ENCODE measurements at places on chromosomes 13 and 19.
A peak's percentile ranks its signal among the peaks of the same experiment; 100 is the strongest.

- no peak for DNase-seq
Observed at GRCh38 chr19:3124630-3125029, 11.2 kb upstream of the GNA15 start.

- DNase-seq: peak; percentile 26
Observed at GRCh38 chr19:34430738-34431625, 2.8 kb downstream of the UBA2 start.

- peak; percentile 79 for DNase-seq
Observed at GRCh38 chr19:11137542-11138384, 17.8 kb downstream of the SPC24 start.

GRCh38 chr13:97875218-97875617, 78.3 kb upstream of the IPO5 start:
- no peak for DNase-seq

DNA sequence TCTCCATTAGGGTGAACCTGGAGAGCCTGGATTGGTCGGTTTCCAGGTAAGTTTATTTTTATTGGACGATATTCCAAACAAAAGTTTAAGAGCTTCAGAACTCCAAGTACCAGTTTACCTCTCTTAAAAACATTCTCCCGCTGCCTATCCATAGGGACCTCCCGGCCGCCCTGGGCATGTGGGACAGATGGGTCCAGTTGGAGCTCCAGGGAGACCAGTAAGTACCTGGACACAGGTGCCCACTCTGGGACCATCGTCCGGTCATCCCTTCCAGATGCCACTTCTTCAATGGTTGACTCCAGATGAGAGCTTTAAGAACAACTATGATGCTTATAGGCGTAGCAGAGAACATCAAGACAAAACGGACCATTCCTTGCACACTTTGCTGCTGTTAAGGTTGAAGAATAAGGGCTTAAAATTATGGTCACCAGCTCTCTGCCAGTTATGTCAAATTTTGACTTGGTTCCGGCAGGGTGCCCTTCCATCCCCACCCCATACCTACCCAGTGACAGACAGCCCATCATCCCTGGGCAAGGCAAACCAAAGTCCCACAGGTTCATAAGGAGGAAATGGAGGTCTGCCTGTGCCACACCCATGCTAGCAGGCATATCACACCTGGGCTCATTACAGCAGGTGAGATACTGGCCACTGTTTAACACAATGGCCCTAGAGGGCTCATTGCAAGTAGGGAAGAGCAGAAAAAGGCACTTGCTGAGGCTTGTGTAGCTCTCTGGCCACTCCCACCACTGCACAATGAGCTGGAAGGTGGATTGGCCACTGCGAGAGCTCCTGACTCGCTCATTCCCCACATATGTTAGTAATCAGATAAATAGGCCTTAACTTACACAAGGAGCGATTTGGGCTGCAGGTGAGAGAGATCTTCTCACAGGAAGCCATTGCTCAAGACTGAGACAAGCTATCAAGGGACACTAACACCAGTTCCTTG, 123.6 kb downstream of the COL4A2 start:
- DNase-seq: no peak

DNA sequence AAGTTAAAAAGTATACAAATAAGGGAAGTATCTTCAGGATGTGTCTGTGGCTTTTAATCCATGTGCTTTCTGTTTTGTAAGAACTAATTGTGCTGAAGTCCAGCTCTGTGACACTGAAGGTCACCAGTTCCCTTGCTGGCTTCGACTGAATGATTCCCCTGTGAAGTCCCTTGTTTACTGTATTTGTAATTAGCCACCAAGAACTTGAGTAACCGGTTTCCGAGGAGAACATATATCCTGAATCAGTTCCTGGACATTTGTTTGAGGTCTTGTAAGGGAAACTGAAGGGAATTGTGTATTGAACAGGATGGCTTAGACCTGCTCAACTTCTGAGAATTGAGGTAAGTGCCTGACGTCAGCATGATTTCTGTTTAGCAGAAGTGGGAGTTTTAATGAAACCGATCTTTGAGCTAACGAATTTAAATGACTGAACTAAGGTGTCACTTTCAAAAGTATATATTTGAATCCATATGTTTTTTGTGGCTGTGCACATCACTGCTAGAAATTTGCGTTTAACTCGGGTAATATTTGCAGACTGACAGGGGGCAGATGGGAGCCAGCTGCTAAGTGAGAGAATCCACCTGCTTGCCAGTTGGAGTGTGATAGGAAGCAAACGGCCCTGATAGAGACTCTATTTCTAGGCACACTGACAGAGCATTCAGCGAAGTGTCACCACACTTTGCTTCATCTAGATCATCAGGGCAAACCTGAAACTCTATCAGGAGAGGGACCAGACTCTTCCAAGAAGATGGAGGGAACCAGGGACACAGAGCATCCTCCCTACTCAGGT, 530.0 kb downstream of the RFC3 start:
- DNase-seq: no peak

DNA sequence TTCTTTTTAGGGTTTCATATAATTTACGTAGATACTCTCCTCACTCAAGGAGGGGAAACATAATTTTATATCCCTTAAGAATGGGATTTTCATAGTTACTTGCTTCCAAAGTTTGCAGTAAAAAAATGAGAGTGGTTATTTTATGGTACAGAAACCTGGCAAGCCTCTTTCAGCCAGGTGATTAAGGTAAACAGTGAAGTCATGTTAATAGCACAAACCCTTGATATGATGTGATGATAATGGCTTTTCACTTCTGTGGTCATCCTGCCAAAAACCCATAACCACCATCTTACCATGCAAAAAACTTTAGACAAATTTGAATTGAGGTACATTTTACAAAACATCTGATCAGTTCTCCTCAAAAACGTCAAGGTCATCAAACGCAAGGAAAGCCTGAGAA, 517.8 kb downstream of the SLITRK5 start:
- no peak for DNase-seq

- DNase-seq: no peak
Observed at GRCh38 chr13:62643007-62643483, 1227.4 kb upstream of the PCDH20 start.

- DNase-seq: no peak
Observed at GRCh38 chr13:97273341-97273831, 51.3 kb downstream of the MBNL2 start.

GRCh38 chr13:39602614-39603366, at the start of gene LHFPL6:
LHFPL6 (minus strand) TSS chr13:39603193.
- peak; percentile 80 for DNase-seq

DNA sequence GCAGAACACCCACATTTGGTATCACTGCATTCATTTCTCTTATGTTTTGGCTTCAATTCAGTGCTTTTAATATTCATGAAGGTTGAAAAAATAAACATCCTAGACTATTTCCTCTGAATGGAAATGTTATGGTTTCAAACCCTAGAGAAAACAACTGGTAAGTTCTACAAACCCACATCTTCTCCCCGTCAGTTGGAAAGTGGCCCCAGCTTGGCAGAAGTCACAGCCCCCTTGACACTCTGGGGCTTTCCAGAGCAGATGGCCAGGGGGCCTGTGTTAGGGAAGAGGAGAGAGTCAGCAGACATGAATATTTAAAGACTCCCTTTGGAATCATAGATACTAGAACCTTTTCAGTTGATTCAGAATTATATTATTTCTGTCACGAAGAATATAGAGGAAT, 123.9 kb downstream of the SHISA2 start:
- DNase-seq: no peak

DNA sequence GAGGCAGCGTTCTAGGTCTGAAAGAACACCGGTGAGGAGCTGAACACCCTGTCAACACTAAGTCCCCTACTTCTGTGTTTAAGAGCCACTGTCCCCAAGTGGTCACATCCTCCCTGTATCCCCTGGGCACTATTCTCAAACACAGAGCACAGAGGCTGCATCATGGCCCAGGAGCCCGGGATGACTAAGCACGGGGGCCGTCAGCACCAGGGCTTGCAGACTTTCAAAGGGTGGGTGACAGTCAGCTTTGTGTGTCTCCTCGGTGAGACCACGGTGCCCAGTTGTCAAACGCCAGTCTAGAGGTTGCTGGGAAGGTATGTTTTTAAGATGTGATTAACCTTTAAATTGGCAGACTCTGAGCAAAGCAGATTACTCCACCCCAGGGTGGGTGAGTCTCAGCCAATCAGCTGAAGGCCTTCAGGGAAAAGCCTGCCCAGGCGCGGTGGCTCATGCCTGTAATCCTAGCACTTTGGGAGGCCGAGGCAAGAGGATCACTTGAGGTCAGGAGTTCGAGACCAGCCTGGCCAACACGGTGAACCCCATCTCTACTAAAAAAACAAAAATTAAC, 8.0 kb downstream of the MAP2K2 start:
- DNase-seq: no peak

DNA sequence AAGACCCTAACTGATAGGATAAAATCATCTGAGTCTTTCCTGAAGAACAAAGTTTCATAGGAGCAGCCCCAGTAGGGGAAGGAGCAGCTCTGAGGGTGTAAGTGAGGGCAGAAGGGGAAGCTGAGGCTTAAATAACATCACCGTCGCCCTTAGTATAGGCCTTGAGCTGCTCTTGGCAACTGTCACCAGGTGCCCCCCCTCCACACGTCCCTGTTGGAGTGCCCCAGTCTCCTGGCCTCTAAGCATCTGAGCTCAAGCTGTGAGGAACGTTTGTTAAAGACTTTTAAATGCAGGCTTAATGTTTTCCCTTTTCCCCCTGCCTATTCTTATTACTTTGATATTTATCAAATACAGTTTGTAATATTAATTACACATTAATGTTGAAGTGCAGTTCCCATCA, 170.6 kb downstream of the ZIC5 start:
- no peak for DNase-seq

- DNase-seq: no peak
Observed at GRCh38 chr13:43316946-43317353, 293.6 kb downstream of the DNAJC15 start.

- no peak for DNase-seq
Observed at GRCh38 chr19:262125-262524, 29.1 kb downstream of the PLPP2 start.

- DNase-seq: no peak
Observed at GRCh38 chr13:58630794-58631193, 999.2 kb downstream of the PCDH17 start.

DNA sequence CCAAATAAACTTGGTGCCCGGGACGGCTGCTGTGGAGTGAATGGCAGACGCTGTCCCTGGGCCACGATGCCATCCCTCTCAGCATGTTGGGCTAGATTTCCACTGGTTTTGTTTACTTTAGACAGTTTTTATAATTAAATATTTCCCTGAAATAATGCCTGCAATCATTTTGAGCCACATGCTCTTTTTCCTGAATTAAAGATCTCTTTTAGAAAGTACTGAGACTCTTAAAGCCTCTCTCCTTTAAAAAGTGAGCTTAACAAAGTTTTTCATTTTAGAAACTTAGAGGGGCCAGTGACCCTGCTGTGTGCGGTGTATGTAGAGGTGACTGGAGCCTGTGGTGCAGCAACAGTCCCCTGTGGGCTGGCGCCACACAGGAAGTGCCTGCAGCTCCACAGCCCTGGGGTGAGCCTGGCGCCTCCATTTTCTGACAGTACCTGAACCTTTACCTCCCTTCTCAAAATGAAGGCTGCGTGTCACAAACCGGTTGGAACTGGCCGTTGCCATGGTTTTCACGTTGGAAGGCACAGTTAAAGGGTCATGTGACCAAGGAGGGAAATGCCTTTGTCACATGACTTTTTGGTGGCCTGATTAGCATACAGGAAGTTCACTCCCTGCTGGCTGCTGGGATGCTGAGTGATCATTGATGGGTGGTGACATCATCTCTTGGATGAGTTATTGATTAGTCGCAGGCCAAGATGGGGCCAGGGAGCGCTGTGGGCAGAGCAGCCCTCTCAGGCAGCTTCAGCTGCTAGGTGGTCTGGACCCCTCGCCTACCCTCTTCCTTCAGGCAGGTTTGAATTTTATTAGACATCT, 26.3 kb downstream of the TSSK6 start:
- peak; percentile 68 for DNase-seq

- no peak for DNase-seq
Observed at GRCh38 chr13:86020351-86021002, 221.3 kb upstream of the SLITRK6 start.

- DNase-seq: no peak
Observed at GRCh38 chr13:42393573-42394360, 121.8 kb downstream of the AKAP11 start.

DNA sequence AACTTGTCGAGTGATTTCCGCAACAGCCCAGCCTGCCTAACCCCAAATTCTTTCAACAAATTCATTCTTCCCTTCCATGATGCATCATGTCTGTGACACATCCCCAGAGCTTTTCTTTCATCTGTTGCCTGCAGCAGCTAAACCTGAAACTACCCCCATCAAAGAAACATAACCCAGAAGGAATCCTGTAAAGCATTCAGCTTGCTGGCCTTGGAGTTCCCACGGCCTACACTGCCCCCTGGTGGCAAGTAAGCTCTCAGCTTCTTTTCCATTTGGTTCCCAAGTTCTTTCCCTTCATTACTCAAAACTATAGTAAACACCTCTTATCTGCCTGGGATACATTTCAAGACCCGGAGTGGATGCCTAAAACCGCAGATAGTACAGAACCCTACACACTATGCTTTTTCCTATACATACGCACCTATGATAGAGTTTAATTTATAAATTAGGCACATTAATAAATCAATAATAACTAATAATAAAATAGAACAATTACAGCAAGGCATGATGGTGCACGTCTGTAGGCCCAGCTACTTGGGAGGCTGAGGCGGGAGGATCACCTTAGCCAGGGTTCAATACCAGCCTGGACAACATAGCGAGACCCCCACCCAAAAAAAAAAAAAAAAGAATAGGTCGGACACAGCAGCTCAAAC, 7.4 kb downstream of the ETHE1 start:
- peak; percentile 81 for DNase-seq

DNA sequence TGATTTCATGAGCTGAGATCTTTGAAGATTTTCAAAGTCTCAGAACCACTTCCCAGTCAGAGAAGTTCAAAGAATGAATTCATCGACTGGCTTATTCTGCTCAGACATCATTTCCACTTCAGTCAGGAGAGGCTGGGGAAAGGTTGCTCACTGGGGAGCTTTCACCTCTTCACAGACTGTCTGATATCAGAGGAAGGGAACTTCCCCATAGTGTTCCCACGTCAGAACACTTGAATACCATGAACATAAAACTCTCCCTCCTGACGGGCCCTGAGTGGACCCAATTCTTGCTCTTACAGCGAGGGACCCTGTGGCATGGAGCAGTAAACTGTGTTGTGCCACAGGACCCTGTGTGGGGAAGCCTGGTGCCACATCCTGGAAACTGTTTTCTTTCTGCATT, 492.6 kb downstream of the COG6 start:
- DNase-seq: no peak

DNA sequence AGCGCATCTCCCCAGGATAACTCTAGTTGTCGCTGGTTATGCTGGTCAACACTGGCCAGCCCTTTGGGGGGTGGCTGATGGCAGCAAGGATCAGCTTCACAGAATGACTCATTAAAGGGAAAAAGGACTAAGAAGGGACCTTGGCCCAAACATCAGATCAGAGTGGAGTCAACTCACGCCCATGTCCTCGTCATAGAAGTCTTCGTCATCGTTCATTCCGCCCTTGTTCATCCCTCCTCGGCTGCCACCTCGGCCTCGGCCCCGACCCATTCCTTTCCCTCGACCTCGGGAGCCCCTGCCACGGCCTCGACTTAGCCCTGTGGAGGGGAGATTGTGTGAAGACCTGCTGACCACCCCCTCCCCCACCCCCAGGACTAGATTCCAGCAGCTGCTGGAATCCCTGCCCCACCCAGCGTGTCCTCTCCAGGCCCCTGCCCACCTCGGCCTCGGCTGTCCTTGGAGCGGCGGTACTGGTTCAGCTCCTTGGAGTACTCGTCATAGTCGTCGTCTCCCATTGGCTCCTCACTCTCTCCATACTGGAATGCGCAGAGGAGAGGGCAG, 28.6 kb downstream of the ZC3H4 start:
- DNase-seq: no peak

GRCh38 chr19:10769533-10770491, 51.9 kb downstream of the DNM2 start:
- DNase-seq: peak; percentile 58

Data from endothelial cell (in vitro differentiated cells).